ENCODE measurements at places on chromosomes 13 and 19.

DNA sequence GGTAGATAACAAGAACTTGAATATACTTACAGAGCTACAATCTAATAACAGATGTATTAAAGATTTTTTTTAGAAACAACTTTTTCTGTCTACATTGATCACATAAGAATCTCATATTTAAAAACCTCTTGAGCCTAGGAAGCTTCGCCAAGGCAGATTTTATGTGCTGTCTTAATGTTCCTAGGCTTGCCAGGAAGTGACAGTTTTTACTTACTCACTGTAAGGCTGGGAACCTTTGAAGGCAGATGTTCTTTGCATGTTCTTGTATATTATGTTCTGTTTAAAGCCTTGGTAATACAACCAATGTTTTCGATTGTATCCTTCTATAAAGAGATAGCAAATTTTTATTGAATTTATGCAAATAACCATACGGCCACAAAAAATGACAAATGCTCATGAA lies 492.7 kb downstream of the GPC5 start:
- no peak for DNase-seq

GRCh38 chr13:95087746-95088305 lies 213.4 kb downstream of the ABCC4 start:
- DNase-seq, result no peak

GRCh38 chr19:50551715-50552187 lies 16.5 kb downstream of the LRRC4B start:
- no peak for DNase-seq

- no peak for DNase-seq
Observed at GRCh38 chr19:8654591-8655339, 24.3 kb downstream of the NFILZ start.

DNA sequence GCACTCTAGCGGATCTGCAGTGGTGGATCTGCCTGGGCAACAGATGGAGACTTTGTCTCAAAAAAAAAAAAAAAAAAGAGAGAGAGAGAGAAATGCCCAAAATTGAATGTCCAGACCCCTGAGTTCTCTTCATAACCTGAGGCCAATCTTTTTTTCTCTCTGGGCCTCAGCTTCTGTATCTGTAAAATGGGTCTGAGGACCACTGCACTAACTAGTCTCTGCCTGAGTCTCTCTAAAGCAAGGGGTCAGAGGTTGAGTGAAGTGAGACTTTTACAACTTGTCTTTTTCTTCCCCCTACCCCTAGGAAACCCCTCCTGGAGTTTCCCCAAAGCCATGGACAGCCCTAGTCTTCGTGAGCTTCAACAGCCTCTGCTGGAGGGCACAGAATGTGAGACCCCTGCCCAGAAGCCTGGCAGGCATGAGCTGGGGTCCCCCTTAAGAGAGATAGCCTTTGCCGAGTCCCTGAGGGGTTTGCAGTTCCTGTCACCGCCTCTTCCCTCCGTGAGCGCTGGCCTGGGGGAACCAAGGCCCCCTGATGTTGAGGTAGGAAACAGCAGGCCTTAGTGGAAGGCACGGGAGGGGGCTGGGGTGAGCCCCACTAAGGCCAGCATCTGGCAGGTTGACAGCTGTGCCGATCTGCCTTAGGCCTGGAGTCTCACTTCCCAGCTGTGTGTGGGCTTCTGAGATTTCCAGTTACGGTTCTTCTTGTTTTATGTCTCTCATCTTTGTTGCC lies 1.8 kb downstream of the TMEM91 start:
- DNase-seq, result peak; percentile 15

GRCh38 chr13:78197231-78197630 lies 278.6 kb upstream of the EDNRB start:
- DNase-seq, result no peak

- DNase-seq, result no peak
Observed at GRCh38 chr13:35843272-35843671, 287.9 kb downstream of the DCLK1 start.
